GM04503 (cell line): ENCODE measurements at places on chromosomes 12 and 14.

GRCh38 chr12:98402091-98402490, 113.3 kb upstream of the TMPO start:
- DNase-seq = no peak

GRCh38 chr14:30673071-30673470, 51.0 kb downstream of the SCFD1 start:
- DNase-seq = no peak

DNA sequence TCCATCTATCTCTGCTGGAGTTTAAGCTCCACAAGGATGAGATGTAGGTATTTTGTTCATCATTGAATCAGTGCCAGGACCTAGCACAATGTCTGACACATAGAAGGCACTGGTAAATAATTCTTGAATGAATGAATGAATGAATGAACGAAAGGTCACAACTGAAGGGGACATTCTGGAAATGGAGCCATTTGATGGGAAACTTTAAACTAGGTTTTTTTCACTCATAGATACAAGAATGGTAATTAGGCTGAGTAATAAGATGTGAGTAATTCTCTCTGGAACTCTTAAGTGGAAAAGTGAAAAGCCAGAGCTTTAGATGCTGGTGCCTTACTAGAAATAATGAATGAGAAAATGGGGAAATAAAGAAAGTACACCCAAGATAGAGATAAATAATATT, 44.3 kb downstream of the SCN8A start:
- DNase-seq = no peak

- DNase-seq = no peak
These were observed 62.0 kb upstream of the BCL11B start for GRCh38 chr14:99333841-99334635.

DNA sequence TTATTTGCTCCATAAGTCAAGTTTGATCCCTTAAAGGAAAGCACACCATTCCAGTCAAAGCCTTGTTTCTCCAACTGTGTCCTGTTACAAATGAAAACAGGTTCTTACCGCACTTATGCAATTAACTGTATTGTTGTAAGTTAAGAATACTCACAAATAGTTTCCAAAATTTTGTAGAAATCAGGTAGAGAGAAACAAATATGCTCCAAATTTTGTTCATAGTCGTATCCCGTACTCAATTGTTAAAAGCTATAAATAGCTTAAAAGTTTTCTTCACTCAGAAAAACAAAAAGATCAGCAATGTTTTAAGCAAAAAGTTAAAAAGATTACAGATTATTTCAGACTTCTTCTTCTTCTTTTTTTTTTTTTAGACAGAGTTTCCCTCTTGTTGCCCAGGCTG, 4.0 kb upstream of the AACS start:
- no peak for DNase-seq

- peak; percentile 38 for DNase-seq
These were observed 545 bp downstream of the YARS2 start for GRCh38 chr12:32755051-32755653.

- DNase-seq = no peak
These were observed 454.0 kb downstream of the FOXG1 start for GRCh38 chr14:29220566-29220965.
